HCEC 1CT (cell line): ENCODE measurements at places on chromosomes 1 and 21.

DNA sequence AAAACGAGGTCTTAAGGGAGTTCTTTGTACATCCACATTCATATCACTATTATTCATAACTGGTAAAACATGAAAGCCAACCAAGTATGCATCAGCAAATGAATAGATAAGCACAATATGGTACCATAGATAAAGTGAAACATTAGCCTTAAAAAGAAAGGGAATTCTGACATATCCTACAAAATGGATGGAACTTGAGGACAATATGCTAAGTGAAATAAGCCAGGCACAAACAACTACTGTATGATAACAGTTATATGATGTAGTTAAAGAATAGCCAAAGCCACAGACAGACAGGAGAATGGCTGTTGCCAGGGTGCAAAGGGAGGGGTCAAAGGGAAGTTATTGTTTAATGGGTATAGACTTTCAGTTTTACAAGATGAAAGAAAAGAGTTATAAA lies 148.9 kb downstream of the EIF4G3 start:
- DNase-seq: no peak

GRCh38 chr1:117146575-117147340 lies 25.2 kb upstream of the TRIM45 start:
- peak; percentile 92 for DNase-seq

DNA sequence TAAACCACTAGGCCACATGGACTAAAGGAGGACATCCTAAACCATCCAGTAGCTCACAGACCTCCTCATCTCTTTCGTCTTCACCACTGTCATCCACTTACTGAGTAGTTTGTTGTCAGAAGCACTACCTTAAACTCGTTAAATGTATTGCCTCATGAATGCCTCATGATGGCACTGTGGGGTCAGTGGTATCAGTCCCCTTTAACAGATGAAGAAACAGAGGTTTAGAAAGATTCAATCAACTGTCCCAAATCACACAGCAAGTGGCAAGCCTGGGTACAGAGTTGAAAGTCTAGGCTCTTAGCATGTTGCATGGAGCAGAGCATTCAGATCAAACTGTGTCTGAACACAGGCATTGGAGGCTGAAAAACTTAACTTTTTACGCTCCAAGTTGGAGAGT lies 183.6 kb upstream of the KIAA0040 start:
- DNase-seq: no peak

GRCh38 chr1:27388337-27389005 lies 4.0 kb upstream of the GPR3 start:
- DNase-seq: no peak

- no peak for DNase-seq
Observed at GRCh38 chr1:42298520-42298919, 36.5 kb downstream of the FOXJ3 start.
